ENCODE measurements at places on chromosomes 11 and 22. TPM values are rescaled to one million over a fixed set of nuclear protein-coding genes. Genes with fewer than 3 reads are reported as not detected.

Gene CEP57
- total RNA-seq, result 52.1 TPM

- peaks cover 3% of the 10 kb centered on the region for H3K27me3 ChIP-seq
- no peaks in the 10 kb centered on the region for H3K4me1 ChIP-seq
- DNase-seq, result no peak
- H3K4me3 ChIP-seq, result no peak overlapping the region
- H3K27ac ChIP-seq, result no peak overlapping the region
- H3K36me3 ChIP-seq, result peaks cover 10% of the 10 kb centered on the region
These were observed 47.7 kb upstream of the GAB2 start for GRCh38 chr11:78465169-78465942.

Gene C11orf87
- 0.27 TPM for total RNA-seq

- peaks cover 4% of the 10 kb centered on the region for H3K36me3 ChIP-seq
- H3K4me1 ChIP-seq, result no peaks in the 10 kb centered on the region
- H3K27me3 ChIP-seq, result peaks cover 8% of the 10 kb centered on the region
- H3K4me3 ChIP-seq, result no peak overlapping the region
- H3K27ac ChIP-seq, result no peak overlapping the region
- DNase-seq, result no peak
These were observed 6.5 kb downstream of the UPK3A start for GRCh38 chr22:45291061-45291930.

DNA sequence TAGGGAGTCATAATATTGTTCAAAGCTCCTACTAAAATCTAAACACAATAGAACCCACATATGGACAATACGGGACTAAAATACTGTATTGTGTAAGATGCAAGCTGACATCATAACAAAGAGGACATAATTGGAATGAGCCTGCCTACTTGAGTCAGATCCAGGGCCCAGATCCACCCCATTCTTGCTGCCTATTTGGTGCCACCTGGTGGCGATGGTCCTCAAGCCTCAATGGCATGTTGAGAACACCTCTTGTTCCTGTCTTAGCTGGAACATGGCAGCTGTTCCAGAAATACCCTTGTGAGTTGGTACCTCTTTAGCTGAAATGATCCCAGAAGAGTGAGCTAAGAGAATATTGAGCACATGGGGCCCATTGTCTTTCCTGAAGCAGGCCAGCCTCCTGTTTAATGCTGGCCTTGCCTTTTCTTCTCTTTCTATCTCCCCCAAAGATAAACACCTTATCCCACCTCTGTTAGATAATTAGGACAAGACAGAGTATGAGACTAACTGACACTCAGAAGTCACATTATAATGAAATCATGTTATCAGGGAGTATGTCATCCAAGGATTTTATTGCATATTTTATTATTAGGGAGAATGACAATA lies 680.9 kb upstream of the ANO5 start:
- H3K36me3 ChIP-seq, result no peaks in the 10 kb centered on the region
- peak; percentile 83 for DNase-seq
- H3K27ac ChIP-seq, result no peak overlapping the region
- H3K4me3 ChIP-seq, result no peak overlapping the region

DNA sequence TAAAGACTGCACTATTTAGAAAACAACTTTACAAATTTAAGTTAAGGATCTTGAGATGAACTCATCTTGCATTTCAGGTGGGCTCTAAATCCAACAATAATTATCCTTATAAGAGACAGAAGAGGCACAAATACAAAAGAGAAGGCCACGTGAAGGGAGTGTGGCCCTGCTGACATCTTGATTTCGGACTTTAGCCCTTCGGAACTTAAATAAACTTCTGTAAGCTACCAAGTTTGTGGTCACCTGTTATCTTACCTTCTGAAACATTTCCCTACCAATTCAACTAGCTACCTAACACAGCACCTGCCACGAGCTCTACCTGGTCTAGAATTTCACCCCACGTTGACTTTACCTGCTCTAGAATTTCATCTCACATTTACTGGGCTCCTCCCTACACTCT lies 42.9 kb upstream of the ARHGAP32 start:
- no peak for DNase-seq
- H3K4me1 ChIP-seq, result peaks cover 14% of the 10 kb centered on the region
- H3K27me3 ChIP-seq, result peaks cover 2% of the 10 kb centered on the region
- H3K4me3 ChIP-seq, result no peak overlapping the region
- H3K27ac ChIP-seq, result no peak overlapping the region

GRCh38 chr22:50076646-50077535 lies 8.3 kb downstream of the MLC1 start:
- no peaks in the 10 kb centered on the region for H3K27me3 ChIP-seq
- no peaks in the 10 kb centered on the region for H3K36me3 ChIP-seq
- H3K4me3 ChIP-seq, result no peak overlapping the region
- H3K27ac ChIP-seq, result no peak overlapping the region
- DNase-seq, result no peak

Gene PKP3
- total RNA-seq, result not detected

DNA sequence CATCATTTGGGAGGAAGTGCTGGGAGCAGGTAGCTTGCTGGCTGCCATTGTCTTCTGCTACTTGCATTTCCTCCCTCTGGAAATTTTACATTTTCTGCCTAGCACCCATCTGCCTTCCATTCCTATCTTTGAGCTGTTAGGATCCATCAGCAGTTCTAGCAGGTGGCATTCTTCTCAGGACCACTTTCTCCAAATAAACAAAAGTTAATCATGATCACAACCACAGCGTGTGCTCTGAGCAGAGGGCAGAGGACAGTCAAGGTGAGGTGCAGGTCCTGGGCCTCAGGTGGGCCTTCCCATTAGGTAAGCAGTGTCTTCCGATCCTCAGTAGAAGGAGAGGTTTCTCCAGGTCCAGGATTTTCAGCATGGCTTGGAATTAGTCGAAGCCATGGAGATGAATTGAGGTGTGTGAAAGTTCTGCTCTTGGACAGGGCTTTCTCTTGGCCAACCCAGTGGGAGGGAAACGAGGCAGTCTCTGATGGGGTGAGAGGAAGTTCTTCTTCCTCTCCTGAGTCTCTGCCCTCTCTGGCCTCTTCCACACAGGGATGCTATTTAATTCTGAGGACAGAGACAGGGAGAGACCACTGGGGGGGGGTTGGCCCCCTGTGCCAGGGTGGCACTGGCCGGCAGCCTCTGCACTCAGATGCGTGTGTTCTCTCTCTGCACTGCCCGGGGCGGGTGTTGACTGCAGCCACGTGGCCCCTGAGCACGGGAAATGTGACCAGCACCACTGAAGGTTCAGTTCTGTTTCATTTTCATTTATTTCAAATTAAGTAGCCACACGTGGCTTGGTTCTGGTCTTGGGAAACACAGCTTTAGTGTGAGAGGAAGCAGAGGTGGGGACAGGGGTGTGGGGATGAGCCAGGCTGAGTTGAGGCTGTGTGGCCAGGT lies 170.8 kb downstream of the TBC1D22A start:
- H3K4me3 ChIP-seq, result no peak overlapping the region
- peaks cover 8% of the 10 kb centered on the region for H3K27me3 ChIP-seq
- peaks cover 5% of the 10 kb centered on the region for H3K36me3 ChIP-seq
- peaks cover 4% of the 10 kb centered on the region for H3K4me1 ChIP-seq
- no peak for DNase-seq
- no peak overlapping the region for H3K27ac ChIP-seq

Gene SNX19
- 65.5 TPM for total RNA-seq

- peaks cover 13% of the 10 kb centered on the region for H3K4me1 ChIP-seq
- peaks cover 7% of the 10 kb centered on the region for H3K27me3 ChIP-seq
- no peak overlapping the region for H3K27ac ChIP-seq
- peaks cover under 1% of the 10 kb centered on the region for H3K36me3 ChIP-seq
- H3K4me3 ChIP-seq, result peak overlapping the region; percentile 5
These were observed 86.0 kb downstream of the PPP6R3 start for GRCh38 chr11:68546555-68546954.

Gene C11orf65
- total RNA-seq, result 0.54 TPM

DNA sequence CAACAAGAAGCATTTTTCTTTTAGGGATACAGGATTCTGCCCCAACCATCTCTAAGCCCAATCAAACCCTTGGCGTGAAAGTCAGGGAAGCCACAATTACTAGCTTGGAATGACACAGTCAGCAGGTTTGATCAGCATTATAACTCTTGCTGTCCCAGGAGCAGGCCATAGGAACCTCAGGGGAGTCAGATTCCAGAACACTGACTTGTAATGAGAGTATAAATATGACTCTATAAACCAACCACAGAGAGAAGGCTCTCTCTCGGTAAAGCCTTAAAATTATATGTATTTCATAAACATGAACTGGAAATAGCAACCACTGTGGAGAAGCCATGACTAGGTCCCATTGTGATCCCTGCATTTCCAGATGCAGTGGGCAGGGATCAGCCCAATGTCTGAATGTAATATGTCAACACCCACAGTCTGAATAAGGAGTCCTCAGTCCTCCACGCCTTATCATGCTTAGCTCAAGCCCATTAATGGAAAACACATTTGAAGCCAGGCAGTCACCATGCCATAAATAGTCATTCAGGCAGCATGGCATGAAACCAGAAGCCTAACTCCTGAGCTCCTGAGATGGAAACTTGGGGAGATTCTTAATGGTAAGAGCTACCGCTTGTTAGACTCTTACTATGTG lies 99.1 kb upstream of the MTNR1B start:
- no peak overlapping the region for H3K27ac ChIP-seq
- no peak overlapping the region for H3K4me3 ChIP-seq
- no peak for DNase-seq
- H3K4me1 ChIP-seq, result no peaks in the 10 kb centered on the region
- peaks cover 4% of the 10 kb centered on the region for H3K27me3 ChIP-seq
- no peaks in the 10 kb centered on the region for H3K36me3 ChIP-seq

DNA sequence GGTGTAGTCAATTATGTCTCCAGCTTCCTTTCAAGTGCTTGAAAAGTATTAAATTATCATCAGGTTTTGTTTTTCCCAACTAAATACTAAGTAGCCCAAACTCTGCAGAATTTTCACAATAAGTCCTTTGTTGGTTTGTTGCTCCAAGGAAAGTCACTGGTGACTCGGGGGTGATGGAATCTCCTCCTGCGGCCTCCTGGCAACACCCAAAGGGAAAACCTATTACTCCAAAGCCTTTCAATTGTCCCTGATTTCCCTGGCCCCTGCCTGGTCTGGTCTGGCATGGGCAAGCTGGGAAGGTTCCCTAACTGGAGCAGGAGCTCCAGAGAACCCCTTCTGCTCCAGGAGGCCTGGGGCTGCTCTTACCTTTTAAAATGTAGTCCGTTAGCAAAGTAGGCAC lies 47.9 kb downstream of the FEZ1 start:
- H3K4me1 ChIP-seq, result peaks cover 16% of the 10 kb centered on the region
- H3K4me3 ChIP-seq, result no peak overlapping the region
- DNase-seq, result no peak
- no peaks in the 10 kb centered on the region for H3K36me3 ChIP-seq
- no peak overlapping the region for H3K27ac ChIP-seq

DNA sequence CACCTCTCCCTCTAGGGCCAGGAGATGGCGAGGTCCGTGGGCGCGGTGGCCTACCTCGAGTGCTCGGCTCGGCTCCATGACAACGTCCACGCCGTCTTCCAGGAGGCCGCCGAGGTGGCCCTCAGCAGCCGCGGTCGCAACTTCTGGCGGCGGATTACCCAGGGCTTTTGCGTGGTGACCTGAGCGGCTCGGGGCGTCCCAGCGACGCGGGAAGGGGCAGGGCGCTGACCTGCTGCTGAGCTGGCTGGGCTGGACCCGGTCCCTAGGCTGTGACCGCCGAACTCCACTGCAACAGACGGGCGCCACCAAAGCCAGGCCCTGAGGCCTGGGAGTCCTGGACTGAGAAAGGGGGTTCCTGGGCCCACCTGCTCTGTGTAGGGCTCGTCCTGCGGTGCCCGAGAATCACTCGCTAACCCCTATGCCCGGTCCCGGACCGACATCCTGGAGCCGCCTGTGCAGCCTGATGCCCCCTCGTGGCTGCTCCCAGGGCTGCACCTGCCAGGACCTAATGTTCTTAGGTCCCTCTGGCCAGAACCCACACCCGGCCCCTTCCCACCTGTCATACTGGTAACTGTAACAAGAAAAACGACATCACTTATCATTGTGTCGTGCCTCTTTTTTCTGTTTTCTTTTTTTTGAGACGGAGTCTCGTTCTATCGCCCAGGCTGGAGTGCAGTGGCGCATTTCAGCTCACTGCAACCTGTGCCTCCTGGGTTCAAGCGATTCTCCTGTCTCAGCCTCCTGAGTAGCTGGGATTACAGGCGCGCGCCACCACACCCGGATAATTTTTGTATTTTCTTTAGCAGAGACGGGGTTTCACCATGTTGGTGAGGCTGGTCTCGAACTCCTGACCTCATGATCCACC lies 15.0 kb downstream of the RHOD start:
- peak; percentile 88 for DNase-seq
- no peak overlapping the region for H3K27ac ChIP-seq
- peaks cover 7% of the 10 kb centered on the region for H3K27me3 ChIP-seq
- no peaks in the 10 kb centered on the region for H3K4me1 ChIP-seq
- no peaks in the 10 kb centered on the region for H3K36me3 ChIP-seq

Gene RASL10A
- total RNA-seq, result 1.3 TPM

DNA sequence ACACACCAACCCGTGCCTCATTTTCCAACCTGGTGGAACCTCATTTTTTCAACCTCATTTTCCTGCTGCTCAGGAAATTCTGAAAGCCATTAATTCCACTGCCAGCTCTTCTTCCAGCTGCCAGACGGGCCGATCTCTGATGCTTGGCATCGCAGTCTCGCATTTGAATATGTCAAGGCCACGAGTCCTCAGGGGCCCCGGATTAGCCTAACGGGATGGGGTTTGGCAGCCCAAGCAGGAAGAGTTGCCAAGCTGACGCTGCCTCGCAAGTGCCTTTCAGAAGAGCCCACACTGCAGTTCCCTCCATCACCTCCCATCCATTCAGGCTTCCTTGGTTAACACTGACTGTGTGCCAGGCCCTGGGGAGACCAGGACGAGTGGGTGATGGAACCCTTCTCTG lies 8.7 kb downstream of the RASD2 start:
- H3K4me3 ChIP-seq, result no peak overlapping the region
- no peak for DNase-seq
- no peak overlapping the region for H3K27ac ChIP-seq
- peaks cover 2% of the 10 kb centered on the region for H3K4me1 ChIP-seq
- peaks cover 2% of the 10 kb centered on the region for H3K27me3 ChIP-seq

GRCh38 chr11:19403196-19403895 lies 162.6 kb upstream of the E2F8 start:
- peaks cover 44% of the 10 kb centered on the region for H3K4me1 ChIP-seq
- no peak overlapping the region for H3K27ac ChIP-seq
- H3K27me3 ChIP-seq, result peaks cover 4% of the 10 kb centered on the region
- H3K36me3 ChIP-seq, result no peaks in the 10 kb centered on the region

- no peak overlapping the region for H3K27ac ChIP-seq
- peaks cover 4% of the 10 kb centered on the region for H3K36me3 ChIP-seq
- H3K4me1 ChIP-seq, result peaks cover 18% of the 10 kb centered on the region
These were observed 496.4 kb downstream of the BUD13 start for GRCh38 chr11:116276051-116277044.

Gene MFNG
- 61.1 TPM for total RNA-seq

Gene SYT12
- total RNA-seq, result 0.37 TPM

All from glutamatergic neuron (in vitro differentiated cells).